ENCODE measurements at places on chromosomes 7 and 10.

- DNase-seq, result no peak
Observed at GRCh38 chr7:157703131-157703530, 366.3 kb downstream of the DNAJB6 start.

DNA sequence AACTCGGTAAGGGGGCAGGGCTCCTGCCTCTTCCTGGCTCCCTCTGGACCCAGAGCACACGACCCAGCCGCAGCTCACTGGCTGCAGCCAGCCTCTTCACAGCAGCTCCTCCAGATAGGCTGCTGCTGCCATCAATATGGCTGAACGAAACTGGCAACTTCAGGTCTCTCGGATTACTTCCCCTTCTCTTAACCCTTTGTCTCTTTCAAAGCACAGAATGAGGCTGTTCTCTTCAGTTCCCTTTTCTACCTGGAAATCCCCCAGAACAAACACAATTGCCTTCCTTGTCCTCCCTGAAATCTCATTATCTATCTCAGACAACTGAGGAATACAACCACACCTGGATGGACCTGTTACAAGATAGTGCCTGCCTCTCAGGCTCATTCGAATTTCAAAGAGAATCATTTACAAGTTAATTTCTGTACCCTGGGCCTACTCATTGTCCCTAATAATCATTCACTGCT lies 193.4 kb upstream of the MBL2 start:
- DNase-seq, result no peak

DNA sequence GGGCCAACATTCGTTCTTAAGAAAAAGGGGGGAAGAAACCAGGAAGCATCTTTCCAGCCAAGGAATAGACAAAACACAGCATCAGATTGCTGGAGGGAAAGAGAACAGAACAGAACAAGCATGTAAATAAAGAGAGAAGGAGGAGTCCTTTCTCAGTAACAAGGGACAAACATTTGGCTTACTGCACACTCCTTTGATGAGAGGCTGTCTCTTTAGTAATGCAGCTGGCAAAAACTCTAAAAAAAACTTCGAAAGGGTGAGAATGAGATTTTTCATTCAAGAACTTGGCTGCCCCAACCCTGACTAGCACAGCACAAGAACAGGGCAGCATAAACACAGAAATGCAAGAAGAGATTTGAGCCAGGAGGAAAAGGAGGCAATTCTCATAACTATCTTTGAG lies 38.9 kb upstream of the IL6 start:
- DNase-seq, result no peak

- DNase-seq, result no peak
Observed at GRCh38 chr10:127940866-127941640, 34.1 kb downstream of the PTPRE start.

Measured in WERI-Rb-1 (cell line).